ENCODE measurements at places on chromosomes 12 and 14. TPM values are rescaled to one million over a fixed set of nuclear protein-coding genes. Genes with fewer than 3 reads are reported as not detected.

The NRL gene
- total RNA-seq: 2.9 TPM

The PAWR gene
- 109 TPM for total RNA-seq

DNA sequence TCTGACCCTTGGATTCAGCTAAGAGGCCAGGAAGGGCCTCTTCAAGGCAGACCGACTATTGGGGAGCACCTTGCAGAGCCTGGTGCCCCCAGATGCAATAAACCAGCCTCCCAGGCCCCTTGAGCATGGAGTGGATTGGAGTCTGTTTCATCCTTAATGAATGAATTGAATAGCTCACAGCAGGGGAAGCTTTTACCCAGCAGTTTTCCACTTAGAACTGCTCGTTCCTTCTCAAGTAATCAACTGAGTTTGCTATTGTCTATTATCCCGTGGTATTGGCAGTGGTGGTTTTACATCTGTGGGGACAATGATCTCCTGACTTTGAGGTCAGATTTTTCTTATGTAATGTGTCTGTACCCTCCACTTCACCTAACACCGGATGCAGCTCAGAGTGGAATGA lies 197.6 kb downstream of the AACS start:
- no peak for DNase-seq

DNA sequence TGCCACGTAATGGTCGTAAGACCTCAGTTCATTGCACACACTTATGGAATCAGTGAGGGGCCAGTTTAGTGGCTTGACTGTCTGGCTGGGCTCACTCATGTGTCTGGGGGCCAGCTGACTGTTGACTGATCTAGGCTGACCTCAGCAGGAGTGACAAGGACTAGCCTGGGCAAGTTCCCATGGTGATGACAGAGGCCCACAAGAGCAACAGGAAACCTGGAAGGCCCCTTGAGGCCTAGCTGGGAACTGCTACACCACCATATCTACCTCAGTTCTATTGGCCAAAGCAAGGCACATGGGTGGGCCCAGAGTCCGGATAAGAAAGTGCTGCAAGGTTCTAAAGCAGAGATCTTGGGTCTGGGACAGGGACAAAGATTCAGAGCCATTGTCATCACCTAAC lies 21.3 kb upstream of the RFLNA start:
- no peak for DNase-seq

The IL26 gene
- not detected for total RNA-seq

- no peak for DNase-seq
Measured at GRCh38 chr14:81416981-81417380, 16.9 kb upstream of the STON2 start.

The ASPG gene
- 29.4 TPM for total RNA-seq

DNA sequence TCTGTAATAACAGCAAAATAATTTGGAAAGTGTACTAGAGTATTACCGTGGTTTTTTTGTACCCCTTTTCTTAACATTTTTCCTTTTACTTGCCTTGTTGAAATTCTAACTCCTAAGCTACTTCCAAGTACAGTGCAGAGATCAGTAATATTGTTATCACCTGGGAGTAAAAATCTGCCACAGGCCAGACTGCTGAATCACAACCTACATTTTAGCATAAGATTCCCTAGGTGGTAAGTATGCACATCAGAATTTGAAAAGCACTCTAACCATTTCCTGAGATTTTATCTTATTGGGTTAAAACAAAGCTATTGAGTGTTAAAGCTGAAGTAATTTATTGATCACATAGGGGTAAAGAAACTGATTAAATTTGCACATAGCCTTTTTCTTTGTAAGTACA lies 55.2 kb upstream of the KCNH3 start:
- no peak for DNase-seq

- DNase-seq: no peak
Measured at GRCh38 chr14:23015618-23016017, 5.7 kb upstream of the C14orf93 start.

The NUAK1 gene
- total RNA-seq: 33.4 TPM

DNA sequence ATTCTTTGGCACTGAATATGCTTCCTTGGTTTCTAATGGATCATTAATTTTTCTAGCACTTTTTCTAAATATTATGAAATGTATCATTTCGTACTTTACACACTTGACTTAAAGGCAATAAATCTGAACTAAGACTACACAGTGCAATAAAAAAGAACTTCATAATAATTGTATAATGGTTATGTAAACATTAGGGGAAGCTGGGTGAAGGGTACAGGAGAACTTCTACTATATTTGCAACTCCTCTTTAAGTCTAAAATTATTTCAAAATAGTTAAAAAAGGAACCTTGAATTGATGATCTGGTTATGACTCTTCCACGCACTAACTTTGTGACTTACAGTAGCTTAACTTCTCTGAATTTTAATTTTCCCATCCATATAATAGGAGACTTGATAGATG lies 5.1 kb upstream of the NOVA1 start:
- no peak for DNase-seq

Measured in suprapubic skin (tissue), 4 donors.